ENCODE measurements at places on chromosomes 2 and 18.

- DNase-seq, result no peak
Measured at GRCh38 chr2:120578576-120579352, 156.9 kb upstream of the GLI2 start.

- DNase-seq, result no peak
Measured at GRCh38 chr18:48859311-48860268, 91.2 kb downstream of the SMAD7 start.

DNA sequence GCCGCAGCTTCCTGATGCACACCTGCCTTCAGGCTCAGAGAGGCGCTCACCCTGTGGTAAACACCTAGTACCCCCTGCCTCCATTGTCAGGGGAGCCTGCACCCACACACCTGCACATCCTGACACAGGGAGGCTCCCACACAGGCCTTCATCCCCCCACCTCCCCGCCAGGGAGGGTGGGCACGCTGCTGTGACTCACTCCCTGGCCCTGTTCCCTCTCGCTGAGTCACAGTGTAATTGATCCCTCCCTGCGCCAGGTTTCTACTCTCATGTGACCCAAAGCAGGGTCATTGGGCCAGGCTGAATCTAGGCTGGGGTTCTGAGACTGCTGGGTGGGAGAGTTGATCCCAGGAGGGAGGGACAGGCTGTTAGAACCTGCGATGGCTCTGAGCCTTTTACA is 8.5 kb upstream of the CELF4 start:
- no peak for DNase-seq

DNA sequence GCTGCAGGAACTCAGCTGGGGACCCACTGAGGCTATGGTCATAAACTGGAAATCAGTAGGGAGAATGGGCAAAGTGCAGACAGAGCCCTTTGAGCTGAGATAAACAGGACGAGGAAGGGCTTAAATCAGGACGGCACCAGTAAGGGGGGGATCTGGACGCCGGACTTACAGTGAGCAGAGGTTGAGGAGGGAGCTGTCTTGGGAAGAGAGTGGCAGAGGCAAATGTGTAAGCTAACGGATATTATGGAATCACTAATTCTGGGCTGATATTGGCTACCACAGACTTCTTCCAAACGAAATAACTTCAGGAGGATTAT is 539 bp downstream of the CYP27A1 start:
- DNase-seq, result no peak

GRCh38 chr18:24831081-24831480 is 370.6 kb downstream of the HRH4 start:
- DNase-seq, result no peak

- no peak for DNase-seq
Measured at GRCh38 chr2:186327251-186327868, 158.7 kb upstream of the ZC3H15 start.

- no peak for DNase-seq
Measured at GRCh38 chr2:237972936-237973335, 6.1 kb downstream of the UBE2F start.

Measured in astrocyte (in vitro differentiated cells and primary cell).